A172 (cell line): ENCODE measurements at places on chromosomes 2 and 18. TPM values are rescaled to one million over a fixed set of nuclear protein-coding genes. Genes with fewer than 3 reads are reported as not detected.

DNA sequence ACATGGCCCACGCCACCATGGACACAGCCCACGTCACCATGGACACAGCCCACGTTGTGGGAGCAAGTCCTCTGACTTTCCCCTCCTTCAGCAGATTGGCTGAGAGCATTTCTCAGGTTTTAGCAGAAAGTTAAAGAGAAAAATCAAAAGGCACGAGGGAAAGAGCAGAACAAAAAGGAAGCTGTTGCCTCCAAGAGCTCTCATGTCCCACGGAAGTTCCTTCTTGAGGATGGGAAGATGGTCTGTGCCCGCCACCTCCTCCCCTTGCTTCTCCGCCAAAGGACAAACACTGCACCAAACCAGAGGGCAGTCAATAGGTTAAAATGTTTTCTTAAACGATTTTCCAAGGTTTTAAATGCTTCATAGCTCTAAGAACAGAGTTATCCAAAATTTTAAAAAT is 148.4 kb downstream of the HDAC4 start:
- DNase-seq = no peak

DNA sequence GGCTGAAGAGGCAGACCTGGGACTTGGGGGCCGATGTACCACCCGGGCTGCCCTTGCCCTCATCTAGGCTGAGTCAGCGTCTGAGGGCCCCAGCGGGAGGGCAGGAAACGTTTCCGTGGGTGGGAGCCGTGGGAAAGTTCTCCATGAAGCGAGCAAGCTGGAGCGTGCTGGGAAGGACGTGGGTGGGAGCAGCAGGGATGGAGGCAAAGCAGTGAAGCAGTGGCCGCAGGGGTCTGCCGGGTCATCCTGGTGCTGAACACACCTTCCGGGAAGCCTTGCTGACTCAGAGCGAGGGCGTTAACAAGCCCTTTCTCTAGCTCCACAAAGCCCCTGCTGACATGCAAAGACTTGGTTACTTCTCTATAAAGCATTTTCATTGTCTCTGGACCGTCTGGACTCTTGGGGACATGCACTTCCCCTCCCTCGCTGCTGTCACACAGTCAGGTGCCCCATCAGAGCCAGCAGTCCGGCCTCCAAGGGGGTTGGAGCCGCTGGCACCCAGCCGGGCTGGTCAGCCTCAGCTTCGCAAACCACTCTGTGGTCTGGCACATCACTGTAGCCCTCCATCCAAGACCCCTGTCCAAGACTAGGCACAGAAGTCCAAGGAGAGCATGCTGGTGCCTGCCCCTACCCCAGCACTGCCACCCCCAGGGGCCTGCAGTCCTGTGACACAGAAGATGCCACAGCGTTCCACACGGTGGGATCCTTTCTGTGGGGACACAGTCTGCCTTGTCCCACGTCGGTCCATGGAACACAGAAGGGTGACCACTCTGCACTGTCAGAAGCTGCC is 115.1 kb upstream of the GPC1 start:
- DNase-seq = peak; percentile 94

DNA sequence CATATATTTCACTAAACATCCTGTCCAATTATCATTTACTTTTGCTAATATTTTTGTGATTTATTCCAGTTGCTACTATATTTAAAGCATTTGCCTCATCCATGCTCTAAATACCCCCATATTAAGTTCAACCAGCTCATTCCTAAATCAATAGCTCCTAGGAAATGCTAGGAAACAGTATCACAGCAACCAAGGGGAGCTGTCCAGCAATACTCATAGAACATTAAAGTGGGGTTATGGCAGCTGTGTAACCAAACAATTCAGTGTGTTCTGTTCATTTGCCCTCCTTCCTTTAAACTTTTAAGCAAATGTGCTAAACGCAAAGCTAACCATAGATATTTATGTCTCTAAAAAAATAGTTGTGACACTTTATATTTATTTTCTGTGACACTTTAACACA is 41.1 kb downstream of the ACVR1C start:
- peak; percentile 8 for DNase-seq

The EPB41L3 gene
- total RNA-seq = not detected in 2 replicates

The SLC5A7 gene
- not detected in 2 replicates for total RNA-seq

The RGPD4 gene
- not detected in 2 replicates for total RNA-seq

DNA sequence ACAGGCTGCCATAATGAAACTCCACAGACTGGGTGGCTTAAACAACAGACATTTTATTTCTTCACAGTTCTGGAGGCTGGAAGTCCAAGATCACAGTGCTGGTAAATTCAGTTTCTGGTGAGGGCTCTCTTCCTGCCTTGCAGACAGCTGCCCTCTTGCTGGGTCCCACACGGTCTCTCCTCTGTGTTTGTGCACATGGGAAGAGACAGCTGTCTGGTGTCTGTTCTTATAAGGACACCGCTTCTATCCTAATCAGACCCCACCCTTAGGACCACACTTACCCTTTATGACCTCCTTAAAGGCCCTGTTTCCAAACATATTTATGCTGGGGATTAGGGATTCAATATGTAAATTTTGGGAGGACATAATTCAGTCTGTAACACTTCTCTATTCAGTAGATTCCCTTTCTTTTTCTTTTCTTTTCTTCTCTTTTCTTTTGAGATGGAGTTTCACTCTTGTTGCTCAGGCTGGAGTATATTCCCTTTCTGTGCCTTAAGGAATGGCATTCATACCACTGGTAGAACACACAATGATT is 18.9 kb downstream of the CTIF start:
- DNase-seq = no peak

DNA sequence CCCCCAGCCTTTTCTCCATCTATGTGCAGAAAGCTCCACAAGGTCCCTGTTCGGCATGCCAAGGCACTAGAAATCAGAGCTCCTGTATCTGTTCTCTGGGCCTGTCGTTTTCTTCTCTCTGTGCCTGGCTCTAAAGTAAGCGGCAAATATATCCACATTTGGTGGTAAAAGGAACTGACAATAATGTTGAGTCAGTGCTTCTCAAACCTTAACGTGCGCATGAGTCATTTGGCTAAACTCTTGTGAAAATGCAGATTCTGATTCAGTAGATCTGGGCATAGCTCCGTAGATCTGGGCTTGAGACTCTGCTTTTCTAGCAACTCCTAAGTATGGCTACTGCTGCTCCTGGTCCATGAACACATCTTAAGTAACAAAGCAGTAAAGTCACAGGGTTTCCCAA is 16.5 kb upstream of the ACSL3 start:
- DNase-seq = peak; percentile 90

The FAP gene
- total RNA-seq = 1.9 and 2.2 TPM in 2 replicates

- peak; percentile 68 for DNase-seq
Measured at GRCh38 chr18:3449512-3450011, 410 bp upstream of the TGIF1 start.

- DNase-seq = peak; percentile 67
Measured at GRCh38 chr2:40281021-40281940, 170.6 kb downstream of the SLC8A1 start.

DNA sequence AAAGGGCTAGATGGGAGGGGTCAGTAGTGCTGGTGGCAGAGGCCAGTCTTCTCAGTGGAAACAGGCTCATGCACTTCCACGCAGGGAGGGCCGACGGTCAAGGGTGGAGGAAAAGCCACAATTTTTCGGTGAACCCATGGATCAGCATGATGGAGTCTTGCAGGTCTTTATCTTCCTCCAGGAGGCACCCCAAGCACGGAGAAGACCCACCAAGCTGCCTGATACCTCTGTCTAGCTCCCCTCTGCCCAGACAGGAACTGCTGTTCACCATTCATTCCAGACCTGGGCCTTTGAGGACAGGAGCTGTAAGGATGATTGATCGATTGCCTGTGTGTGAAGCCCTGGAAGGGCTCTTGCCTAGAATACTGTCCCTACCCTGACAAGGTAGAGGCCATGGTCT is 2.8 kb upstream of the LRRFIP1 start:
- no peak for DNase-seq

DNA sequence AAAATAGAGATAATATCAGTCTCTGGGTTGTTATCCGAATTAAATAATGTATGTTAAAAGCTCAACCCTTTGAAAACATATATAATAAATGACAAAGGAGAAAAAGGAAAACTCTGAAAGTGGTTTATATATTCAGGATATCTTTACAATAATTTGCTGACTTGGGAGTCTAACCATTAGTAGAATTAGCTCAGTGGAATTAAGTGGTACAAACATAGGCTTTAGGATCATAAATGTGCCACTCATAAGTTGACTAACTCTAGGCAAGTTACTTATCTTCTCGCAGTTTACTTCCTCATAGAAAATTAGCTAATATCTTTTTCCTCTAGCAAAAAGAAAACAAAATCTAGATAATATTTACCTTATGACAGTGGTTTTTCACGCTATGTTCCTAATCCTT is 44.6 kb downstream of the HEATR5B start:
- DNase-seq = no peak
